ENCODE measurements at places on chromosomes 5 and 9.

DNA sequence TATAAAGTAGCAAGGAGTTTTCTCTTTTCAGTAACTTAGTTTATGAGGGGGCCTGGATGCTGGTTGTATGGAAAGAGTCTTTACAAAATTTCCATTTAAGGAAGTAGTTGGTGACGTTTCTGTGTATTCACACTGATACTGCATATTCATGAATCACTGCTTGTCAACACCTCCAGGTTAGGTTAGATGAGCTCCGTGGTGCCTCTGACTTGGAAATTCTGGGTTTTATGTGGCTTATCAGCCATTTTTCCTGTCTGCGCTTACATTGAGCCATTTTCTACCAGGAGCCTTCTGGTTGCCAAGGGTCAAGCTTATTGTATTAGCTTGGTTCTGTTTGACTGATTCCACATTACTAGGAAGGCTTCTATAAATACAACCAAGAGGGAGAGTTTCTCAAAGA is 128.3 kb downstream of the SLC28A3 start:
- no peak for DNase-seq

DNA sequence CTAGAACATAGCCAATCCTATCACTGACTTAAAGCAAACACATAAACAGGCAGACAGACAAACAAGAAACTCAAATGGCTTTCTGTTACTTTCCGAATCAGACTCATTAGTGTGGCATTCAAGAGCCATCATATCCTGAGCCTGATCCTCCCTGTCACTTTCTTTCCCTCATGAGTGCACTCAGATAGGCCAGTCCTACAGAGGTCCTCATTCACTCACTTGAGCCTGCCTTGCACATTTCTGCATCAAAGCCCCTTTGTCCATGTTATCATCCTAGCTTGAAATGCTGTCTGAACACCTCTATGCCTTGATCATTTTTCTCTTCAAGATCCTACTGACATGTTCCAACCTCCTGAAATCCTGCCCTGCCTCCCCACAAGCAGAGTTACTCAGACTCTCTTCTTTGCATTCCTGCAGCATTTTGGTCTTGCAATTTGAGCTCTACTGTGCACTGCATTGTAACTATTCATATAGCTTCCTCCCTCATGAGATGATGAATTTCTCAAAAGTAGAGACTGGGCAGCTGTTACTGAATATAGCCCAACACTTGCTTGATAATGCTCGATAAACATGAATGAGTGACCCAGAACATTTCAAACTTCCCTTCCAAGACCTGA is 126.9 kb downstream of the PALM2AKAP2 start:
- DNase-seq, result no peak

DNA sequence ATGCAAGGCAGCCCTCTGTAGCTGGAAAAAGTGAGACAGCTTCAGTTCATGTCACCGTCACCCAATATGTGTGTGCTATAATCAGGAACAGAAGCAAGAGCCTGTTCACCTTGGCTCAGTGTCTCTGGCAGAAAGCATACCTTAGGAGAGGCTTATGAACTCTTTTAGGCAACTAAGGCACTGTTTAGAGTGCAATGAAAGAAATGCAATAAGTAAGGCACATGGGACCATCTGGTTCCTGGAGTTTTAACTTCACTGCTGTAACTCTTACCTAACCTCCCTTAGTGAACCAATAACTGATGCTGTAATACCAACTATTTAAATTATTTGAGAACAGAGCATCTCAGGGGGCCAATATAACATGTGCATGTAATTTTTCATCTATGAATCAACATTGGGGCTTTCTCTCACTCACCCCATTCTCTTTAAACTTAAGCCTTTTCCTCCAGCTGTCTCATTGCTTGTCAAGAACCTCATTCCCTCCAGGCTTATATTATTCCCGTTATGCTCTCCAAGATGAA is 32.4 kb downstream of the C9 start:
- no peak for DNase-seq

GRCh38 chr5:6700685-6701355 is 12.4 kb upstream of the TENT4A start:
- no peak for DNase-seq

GRCh38 chr5:126967808-126968466 is 62.4 kb downstream of the MARCHF3 start:
- DNase-seq, result no peak

- DNase-seq, result no peak
Observed at GRCh38 chr5:146660376-146660960, 144.5 kb upstream of the GPR151 start.

- no peak for DNase-seq
Observed at GRCh38 chr9:76717176-76717575, 47.1 kb upstream of the PCA3 start.

GRCh38 chr9:90834828-90835595 is 33.4 kb downstream of the SYK start:
- no peak for DNase-seq

DNA sequence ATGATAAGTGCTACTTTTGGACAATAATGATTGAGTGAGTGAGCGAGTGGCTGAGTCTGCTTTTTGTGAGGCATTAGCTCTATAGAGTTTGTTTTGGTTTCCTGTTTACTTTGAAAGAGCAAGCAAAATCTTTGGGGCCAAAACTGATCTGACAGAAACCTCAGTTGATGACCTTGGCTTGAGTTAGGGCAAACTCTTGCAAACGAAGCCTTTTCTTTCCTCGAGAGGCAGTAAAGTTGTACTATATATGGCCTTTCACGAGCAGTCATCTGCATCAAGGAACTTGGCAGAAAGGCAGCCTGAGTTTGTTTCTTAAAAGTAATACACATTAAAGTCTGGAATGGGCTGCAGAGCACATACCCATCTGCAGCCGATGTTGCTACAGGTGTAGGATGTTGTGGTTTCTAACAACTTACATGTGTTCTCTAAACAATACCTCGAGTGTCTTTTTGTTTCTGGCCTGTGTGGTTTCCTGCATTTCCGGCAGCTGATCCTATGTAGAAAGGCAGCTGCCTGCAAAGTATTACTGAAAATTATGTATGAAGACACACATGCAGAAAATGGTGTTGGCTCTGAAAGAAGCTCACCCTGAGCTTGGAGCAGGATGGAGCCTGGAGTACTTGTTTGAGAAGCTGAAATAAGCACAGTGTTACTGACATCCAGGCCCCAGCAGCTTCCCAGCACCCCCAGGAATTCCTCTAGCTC is 60.8 kb downstream of the FOXD1 start:
- DNase-seq, result peak; percentile 12

GRCh38 chr5:132396589-132397031 is 27.1 kb downstream of the SLC22A5 start:
- no peak for DNase-seq

GRCh38 chr9:16213781-16214515 is 656.5 kb downstream of the BNC2 start:
- DNase-seq, result no peak

DNA sequence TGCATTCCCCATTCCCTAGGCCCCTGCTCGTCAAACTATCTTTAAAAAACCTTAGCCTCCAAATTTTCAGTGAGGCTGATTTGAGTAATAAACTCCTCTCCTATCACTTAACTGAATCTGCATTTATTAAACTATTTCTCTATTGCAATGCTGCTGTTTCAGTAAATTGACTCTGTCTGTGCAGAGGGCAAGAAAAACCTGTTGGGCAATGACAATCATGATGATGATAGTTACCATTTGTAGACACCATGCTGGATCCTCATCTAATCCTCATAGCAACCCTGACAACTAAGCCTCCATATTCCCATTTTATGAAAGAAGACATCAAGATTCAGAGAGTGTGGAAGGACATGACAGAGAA is 212.9 kb downstream of the TRIM32 start:
- no peak for DNase-seq

DNA sequence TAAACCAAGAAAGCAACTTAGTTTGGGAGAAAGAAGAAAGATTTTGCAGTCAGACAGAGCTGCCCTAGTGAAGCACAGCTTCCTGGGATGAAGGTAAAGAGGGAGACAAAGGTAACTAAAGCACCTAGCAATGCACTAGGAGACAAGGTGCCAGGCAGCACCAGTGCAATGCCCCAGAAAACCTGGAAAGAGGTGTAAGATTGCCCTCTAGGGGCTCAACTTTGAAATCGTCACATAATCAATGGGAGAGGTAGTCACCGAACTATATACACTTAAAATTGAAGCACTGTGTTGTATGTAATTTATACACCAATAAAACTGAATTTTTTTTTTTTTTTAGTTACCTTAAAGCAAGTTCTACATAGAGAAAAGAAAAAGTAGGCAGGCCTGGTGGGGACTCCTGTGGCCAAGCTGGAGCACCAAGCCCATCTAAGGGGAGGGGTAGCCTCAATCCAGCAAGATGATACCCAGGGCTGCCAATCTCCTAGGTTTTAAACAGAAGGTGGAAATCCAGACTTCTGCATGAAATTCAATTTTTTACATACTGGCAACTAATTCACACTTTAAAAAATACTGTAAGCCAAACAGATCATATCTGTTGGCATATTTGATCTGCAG is 48.2 kb downstream of the CDK5RAP2 start:
- no peak for DNase-seq

DNA sequence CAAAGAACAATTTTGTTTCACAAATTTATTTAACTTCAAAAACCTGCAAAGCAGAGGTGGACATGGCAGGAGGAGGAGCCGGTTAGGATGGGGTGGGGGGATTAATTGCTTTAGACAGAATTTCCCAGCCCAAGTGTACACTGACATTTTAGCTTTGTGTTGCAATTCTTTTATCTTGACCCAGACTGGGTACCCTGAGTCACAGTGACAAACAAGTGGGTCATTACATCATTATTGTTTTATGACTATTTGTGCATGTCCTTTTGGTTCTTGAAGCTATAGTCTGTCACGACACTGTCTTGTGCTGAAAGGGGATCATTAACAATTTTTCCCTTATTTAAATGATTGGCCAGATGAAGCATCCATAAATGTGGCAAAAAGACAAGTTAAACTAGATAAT is 84.5 kb upstream of the VCAN start:
- no peak for DNase-seq

DNA sequence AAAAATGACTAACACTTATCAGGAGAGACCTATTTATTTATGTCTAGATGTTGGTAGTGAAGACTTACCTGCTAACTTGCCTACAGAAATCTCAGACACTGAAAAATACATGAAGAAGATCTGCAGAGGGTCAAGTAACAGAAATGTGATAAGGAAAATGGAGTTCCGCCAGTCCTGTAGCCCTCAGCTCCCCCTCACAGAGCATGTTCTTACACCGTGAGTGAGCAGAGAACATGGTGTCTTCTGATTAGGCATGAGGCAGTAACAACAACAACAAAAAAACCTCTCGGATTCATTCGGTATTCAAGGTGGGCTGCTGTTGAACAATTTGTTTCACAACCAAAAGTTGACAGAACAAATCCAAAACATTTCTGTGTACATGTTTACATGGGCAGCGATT is 162.0 kb upstream of the SNX2 start:
- DNase-seq, result no peak

- no peak for DNase-seq
Observed at GRCh38 chr9:69264526-69264925, 60.5 kb upstream of the ENTREP1 start.

DNA sequence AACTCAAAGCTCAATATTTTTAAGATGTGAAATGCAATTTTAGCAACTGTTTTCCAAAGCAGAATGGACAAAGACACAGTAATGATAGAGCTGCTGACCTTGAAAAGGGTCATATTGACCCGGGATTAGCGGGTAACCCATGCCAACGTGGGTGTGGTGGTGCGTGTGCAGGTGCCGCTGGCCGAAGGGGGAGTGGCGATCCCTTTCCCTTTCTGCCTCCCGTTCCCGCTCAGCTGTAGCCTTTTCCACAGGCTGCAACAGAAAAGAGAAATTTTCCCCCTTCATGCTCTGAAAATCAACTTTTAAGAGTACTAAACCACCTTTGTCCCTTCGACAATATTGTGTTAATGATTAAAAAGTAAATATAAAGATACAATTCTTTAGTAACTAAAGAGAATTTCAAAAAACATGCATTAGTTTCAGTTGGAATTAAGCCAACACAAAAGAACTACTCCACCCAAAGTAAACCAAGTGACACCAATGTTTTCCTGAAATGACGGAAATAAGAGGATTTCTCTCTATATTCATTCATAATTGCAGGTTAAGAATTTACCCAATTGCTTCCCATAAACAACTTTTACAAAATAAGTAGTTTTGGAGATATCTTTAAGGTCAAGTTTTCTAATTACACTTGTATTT is 105.2 kb downstream of the ZNF608 start:
- DNase-seq, result no peak

GRCh38 chr5:135386096-135386495 is 12.9 kb downstream of the MACROH2A1 start:
- no peak for DNase-seq

GRCh38 chr5:78953092-78953800 is 31.9 kb downstream of the ARSB start:
- DNase-seq, result no peak

GRCh38 chr9:98951967-98952366 is 8.3 kb downstream of the COL15A1 start:
- no peak for DNase-seq

- no peak for DNase-seq
Observed at GRCh38 chr9:109534151-109534550, 36.0 kb upstream of the PTPN3 start.

- no peak for DNase-seq
Observed at GRCh38 chr9:127805620-127806019, 2.9 kb downstream of the FPGS start.

DNA sequence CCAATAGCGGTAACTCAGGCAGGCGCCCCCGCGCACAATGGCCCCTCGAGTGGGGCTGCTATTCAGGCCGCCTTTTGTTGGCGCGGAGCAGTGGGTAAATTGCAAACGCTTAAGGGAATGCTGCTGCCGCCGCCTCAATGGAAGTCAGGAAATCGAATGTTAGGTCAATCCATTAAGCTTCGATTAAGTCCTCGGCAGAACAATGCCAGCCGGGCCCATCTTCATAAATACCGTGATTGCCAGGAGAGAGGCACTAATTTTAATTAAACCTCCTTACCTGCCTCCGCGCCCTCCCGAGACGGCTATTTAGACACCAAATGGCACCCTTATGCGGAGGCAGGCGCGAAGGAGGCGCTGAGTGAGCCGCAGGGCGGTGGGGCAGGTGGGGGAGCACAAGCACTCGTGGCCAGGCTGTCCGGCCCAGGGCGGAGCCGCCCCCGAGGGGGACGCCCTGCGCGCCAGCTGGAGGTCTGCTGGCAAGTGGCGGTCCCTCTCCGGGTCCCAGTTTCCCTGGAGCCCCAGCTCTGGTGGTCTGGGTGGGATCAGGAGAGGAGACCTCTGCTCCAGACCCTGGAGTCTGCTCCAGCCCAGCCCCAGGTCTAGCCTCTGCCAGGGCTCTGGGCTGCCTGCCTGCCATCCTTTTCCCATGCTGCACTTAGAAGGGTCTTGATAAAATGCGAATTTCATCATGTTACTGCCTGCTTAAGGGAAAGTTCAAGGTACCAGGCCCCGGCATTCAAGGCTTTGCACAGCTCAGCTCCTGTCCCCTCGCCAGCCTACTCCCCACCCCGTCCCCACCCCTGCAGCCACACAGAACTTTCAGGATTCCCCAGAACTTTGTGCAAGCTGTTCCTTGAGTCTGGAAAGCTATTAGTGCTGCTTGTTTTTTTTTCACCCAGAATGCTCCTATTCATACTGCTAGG is 19.7 kb downstream of the NR5A1 start:
- DNase-seq, result no peak

- DNase-seq, result no peak
Observed at GRCh38 chr5:17679597-17680203, 45.4 kb downstream of the TAF11L14 start.
